ENCODE measurements at places on chromosomes 12 and 14.

- peak; percentile 68 for DNase-seq
Measured at GRCh38 chr12:113271853-113272561, 50.7 kb downstream of the TPCN1 start.

DNA sequence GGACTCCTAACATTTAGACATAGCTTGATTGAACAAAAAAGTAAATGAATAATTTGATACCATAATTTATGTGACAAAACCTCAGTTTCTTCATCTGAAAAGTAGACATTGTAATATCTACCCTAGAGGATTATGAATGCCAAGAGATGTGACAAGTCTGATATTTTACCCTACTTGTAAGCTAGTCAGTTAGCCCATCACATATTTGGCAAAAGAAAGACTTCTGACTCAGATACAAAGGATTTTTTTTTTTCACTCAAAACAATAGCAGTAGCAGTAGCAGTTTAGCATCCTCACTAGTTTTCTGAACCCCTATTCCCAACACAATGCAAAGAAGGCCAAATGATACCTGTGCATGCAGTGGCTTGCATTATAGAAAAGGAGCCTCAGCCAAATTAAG is 377.3 kb upstream of the E2F7 start:
- peak; percentile 35 for DNase-seq

DNA sequence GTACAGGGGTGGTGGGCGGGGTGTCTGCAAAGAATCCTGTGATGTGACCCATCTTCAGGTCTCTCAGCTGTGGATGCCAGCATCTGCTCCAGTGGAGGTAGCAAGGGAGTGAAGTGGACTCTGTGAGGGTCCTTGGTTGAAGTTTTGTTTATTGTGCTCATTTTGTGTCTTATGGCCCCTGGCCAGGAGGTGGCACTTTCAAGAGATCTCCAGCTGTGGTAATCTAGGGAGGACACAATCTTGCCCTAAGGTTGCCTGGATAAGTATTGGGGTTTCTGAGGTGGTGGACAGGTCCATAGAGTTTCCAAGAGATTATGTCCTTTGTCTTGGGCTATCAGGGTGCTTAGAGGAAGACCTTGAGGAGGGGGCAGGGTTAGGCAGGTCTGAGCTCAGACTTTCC is 260.7 kb downstream of the CCDC59 start:
- no peak for DNase-seq

- DNase-seq = peak; percentile 51
Measured at GRCh38 chr12:53739214-53740129, 12.2 kb upstream of the CALCOCO1 start.

DNA sequence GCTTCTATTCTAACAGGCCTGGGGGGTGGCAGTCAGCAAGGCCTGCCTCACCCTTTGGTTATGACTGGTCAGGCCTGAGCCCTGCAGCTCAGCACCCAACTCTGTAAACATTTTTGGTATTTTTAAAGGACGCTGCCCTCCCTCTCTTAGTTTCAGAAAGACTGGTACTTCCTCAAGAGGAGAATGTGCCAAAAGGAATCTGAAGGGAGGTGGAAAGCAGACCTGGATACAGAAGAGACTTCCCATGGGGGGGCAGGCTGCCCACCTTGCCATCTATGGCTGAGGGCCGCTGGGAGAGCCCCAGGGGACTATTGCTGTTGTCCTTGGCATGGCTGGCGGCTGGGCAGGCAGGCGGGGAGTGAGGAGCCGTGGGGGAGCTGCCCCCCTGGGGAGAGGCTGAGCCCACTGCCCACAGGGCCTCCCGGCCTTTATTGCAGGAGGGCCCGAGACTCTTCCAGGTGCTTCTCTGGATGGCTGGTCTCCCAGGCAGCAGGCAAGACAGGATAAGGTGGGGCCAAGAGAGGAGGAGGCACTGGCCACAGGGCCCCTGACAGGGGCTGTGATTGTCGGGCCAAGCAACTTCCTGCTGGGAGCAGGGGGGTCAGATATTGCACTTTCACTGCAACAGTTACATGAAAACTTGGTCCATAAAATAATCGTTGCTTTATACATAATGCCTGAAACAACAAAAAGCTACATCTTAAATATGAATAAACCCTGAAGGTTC is 3.5 kb downstream of the ARL6IP4 start:
- DNase-seq = no peak

GRCh38 chr12:11906286-11906935 is 164.3 kb upstream of the BCL2L14 start:
- peak; percentile 74 for DNase-seq

- no peak for DNase-seq
Measured at GRCh38 chr14:77240336-77240915, 30.6 kb downstream of the NGB start.

- DNase-seq = peak; percentile 81
Measured at GRCh38 chr12:46364777-46365580, 7.6 kb downstream of the SLC38A2 start.

- no peak for DNase-seq
Measured at GRCh38 chr14:23604148-23604547, 25.6 kb upstream of the JPH4 start.

- DNase-seq = peak; percentile 19
Measured at GRCh38 chr12:80356097-80356496, 87.9 kb upstream of the PTPRQ start.

GRCh38 chr12:14514154-14514842 is 53.4 kb downstream of the PLBD1 start:
- DNase-seq = peak; percentile 4

GRCh38 chr14:56129933-56130332 is 11.7 kb downstream of the PELI2 start:
- peak; percentile 27 for DNase-seq

DNA sequence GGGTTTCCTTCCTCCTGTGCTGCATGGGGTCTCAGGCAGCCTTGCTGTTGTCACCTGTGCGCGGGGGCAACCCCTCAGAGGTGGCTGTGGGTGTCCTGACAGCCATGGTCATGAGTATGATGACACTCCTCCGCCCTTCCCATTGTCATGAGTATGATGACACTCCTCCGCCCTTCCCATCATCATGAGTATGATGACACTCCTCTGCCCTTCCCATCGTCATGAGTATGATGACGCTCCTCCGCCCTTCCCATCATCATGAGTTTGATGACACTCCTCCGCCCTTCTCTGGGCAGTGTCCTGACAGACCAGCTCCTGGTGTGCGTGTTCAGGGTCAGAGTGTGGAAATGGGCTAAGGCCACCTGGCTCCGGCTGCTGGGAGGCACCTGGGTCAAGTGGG is 40.0 kb downstream of the FBRSL1 start:
- DNase-seq = no peak

GRCh38 chr14:37420622-37421021 is 174.4 kb downstream of the FOXA1 start:
- no peak for DNase-seq

DNA sequence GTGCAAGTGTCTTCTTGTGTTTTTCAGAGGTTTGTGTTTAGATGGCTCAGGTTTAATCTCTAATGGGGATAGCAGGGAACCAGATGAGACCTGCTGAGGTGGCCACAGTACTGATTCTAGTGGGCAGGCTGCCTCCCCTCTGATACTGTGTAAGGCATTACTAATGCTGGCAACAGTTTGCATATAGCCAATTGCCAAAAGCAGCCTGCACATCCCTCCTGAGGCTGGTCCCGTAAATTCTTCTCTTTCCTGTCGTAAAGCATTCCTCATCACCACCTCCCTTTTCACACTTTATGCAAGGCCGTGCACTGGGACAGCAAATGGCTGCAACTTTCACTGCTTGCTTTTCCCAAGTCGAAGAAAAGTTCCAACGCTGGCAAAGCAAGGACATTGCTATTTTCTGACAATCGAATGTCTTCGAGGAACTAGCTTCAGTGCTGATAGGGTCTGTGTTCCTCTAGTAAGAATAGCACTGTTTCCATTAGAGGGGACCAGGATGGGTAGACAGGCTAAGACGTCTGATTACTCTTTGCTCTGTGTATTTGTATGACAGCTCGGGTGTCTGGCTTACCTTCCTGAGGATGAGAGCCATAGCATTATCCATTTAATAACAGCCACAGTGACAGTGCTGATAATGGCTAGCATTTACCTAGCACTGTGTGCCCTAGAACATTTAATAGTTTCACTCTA is 178.2 kb upstream of the HIF1A start:
- DNase-seq = peak; percentile 68

DNA sequence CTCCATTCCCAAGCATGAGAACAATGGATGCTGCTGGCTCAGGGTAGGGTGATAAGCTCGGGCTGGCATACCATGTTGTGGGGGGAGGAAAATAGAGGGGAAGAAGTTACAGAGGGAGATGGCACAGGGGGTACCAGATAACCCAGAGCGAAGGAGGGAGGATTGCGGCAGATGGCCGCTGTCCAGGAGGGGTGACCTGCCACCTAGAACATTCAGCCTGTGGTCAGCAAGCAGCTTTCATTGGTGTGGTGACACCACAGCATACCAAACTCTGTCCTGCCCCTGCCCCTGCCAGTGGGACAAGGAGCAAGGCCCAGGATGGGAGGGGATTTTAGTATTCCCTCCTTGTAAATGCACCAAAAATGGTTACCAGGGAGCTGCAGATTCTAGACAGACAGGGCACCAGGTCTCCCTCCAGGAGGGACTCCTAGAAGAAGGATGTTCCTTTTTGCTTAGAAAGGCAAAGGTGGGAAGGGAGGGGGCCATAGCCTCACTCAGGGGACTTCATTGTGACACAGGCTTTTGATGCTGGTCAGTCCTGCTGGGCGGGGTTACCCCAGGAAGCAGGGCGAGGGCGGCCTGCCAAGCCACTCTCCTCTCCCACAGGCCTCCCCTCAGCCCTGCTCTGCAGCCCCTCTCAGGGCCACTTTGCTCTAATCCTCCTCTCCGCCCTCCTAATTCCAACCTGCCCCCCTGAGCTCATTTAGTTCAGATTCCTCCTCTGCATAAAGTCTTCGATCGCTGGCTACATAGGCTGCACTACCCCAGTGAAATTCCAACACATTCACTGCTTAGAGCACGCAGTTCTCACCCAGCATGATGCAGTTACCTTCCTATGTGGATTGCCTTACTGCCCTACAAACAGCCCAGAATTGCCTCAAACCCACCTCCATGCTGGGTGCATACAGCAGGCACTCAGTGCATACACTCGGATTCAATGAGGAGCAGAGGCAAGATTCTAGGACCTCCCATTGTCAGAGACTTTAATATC is 36.0 kb upstream of the PLEKHG6 start:
- DNase-seq = no peak

DNA sequence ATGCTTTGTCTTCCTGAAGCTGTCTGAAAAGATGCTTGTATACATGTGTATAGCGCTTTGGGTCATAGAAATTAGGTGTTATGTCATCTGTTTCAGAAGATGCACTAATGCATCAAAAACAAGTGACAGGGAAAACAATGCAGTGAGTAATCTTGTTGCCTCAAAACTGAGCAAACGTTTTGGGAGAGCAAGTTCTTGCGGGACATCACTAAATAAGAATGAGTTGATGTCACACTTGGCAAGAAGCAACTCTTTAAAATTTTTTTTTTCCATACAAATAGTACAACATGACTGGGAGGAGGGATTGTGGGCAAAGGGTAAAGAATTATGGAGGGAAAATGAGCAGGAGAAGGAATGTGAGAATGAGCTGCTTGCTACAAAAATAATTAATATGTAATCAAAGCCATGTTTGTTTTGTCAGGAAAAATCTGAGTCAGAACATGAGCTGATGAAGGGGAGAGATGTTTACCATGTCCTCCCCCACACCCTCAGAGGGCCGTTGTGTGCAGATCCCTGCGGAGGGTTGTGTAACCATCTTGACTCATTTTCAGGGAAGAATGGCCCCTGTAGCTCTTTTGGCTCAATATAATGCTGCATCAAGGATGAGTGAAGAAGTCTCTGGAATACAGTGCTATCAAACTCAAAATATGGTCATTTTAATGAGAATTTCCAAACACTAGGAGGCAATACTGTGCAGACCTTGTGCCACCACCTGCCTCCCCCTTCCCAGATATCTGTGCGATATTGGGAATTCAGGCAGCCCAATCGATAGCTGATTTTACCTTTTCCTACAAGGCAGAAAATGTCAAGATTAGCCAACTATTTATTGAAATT is 41.4 kb downstream of the BORCS5 start:
- peak; percentile 96 for DNase-seq

DNA sequence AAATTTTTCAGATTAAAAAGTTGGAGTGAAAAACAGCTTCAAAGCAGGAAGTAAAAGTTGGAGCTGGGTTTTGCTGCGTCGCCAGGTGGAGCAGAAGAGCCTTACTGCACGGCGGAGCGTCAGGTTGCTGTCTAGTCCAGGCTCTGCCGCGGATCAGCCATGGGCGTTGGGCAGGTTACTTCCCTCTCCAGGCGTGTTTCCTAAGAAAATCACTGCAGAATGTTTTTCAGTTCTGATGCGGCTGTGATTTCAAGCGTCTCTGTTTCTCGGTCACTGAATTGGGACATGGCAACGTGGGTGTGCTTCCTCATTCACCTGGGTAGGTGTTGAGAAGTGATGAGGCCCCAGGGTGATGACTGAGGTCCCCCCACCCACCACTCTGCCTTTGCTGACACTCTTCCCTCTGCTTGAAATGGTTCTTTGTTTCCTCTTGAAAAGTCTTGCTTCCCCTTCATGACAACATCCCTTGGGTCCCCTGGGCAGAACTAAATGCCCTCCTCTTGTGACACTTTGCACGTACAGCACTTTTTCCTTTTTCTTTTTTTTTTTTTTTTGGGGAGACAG is 7.6 kb downstream of the EVL start:
- DNase-seq = no peak

DNA sequence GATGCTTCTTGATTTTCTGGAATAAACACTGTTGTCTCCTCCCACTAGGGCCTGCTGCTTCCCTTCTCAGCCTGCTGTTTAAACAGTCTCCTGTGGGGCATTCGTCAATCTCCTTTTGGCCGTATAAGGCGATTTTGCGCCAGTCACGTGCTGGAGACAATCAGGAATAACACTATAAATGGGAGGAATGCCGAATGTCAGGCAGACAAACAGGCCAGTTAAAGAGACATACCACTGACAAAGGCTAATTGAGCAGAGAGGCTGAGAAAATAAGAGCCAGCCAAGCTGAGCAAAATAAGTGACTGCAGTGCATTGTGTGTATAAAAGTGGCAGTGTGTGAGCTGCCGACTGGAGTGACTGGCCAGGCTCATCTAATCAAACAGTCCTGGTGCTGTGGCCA is 23.3 kb downstream of the DMAC2L start:
- DNase-seq = peak; percentile 85

GRCh38 chr12:52436000-52436827 is 2.0 kb upstream of the KRT75 start:
- peak; percentile 58 for DNase-seq

GRCh38 chr12:49887536-49888401 is 15.9 kb downstream of the FAIM2 start:
- DNase-seq = no peak

DNA sequence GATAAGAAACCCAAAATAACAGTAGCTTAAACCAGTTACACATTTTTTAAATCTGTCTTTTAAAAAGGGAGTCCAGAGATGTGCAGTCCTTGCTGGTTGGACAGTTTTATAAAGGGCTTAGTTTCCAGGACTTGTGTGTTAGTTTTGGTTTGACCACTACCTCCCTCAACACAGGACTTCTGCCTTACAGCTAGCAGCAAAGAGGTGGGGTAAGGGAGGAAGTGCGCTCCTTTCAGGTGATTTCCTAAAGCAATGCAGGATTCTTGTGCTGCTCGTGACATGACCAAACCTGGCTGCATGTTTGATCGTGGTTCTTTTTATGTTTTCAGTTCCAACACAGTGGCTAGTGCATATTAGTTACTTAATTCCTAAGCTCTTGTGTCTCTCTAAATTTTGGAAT is 266.2 kb downstream of the TMTC2 start:
- no peak for DNase-seq

- DNase-seq = no peak
Measured at GRCh38 chr14:36662258-36662542, 540 bp downstream of the PAX9 start.

Measured in fibroblast of skin of right biceps (primary cell).